HepG2 (cell line): ENCODE measurements at places on chromosomes 2 and 18.

GRCh38 chr2:51027442-51027841 lies 4.5 kb downstream of the NRXN1 start:
- no peak for DNase-seq
- no peaks in the 10 kb centered on the region for H3K36me3 ChIP-seq
- H3K27me3 ChIP-seq: no peaks in the 10 kb centered on the region

DNA sequence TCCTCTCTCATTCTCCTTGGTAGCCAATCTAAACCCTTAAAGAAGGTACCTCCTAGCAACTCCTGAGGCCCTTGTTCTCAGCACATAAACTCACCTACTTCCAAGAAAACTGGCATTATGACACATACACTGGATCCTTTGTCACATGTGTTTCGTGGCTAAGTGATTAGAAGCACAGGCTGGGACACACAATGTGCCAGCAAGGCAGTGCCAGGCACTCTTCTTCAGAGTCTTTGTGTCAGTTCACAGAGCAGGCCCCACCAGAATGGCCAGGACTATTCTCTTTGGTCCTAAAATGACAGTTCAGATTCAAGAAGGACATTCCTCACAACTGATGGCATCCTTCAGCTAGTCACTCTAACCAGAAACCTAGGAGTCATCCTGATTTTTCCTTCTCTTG lies 40.3 kb downstream of the SMC6 start:
- no peak for DNase-seq
- H3K36me3 ChIP-seq: peaks cover 65% of the 10 kb centered on the region
- H3K27me3 ChIP-seq: no peaks in the 10 kb centered on the region
- no peak overlapping the region for H3K4me3 ChIP-seq
- no peaks in the 10 kb centered on the region for H3K4me1 ChIP-seq

DNA sequence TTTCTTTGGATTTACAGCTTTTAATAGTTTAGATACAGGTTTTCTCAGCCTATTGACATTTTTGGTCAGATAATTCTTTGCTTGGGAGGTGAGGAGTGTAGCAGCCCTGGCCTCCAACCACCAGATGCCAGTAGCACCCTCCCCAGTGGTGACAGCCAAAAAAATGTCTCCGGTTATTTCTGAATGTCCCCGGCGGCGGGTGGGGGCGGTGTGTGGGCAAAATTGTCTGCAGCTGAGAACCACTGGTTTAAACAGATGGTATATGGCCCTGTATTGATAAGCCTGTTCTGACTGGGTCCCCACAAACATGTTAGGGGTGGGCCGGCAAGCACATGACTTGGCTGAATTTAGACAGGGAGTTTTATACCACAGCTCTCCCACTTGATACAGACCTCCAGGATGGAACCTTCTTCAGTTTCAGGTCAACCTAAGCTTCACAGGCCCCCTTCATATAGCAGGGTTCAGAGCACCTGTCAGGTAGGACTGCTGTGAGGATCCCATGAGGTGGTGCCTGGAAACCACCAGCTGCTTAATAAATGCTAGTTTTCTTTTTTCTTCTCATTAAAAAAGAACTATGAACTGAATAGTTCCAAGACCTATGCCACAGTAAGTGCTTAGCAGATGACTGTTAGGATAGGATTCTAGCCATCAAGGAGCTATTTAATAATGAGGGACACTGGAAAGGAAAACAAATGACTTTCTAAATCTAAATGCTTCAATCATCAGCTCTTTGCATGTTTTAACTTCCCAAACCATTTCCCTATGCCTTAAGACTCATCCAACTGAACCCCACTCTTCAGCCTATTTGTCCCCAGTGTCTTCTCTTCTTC lies 18.1 kb downstream of the LPIN2 start:
- H3K4me3 ChIP-seq: no peak overlapping the region
- no peaks in the 10 kb centered on the region for H3K27me3 ChIP-seq
- DNase-seq: no peak
- peaks cover 1% of the 10 kb centered on the region; the same call in 1 of the 2 replicates for H3K36me3 ChIP-seq
- H3K27ac ChIP-seq: peak overlapping the region; percentile 25
- peaks cover 76% of the 10 kb centered on the region for H3K4me1 ChIP-seq

DNA sequence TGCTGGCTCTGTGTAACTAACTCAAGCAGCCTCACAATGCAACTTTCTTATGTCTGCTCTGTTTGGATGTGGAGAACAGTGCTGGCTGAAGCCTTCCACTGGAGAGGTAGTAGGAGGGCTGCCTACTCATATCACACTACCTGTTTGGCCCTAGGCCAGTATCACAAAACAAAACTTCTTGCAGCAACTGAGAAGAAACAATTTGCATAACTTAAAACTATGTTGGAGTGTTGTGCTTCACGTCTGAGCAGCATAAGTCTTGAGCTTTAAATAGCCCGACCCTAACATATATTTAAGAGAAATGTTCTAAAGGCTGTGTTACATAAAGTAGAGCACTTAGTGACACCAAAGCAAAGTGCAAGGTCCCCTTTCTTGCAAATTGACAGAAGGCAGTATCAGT lies 204.9 kb upstream of the ACVR2A start:
- H3K36me3 ChIP-seq: no peaks in the 10 kb centered on the region
- H3K27ac ChIP-seq: no peak overlapping the region
- H3K4me1 ChIP-seq: no peaks in the 10 kb centered on the region
- no peak overlapping the region for H3K4me3 ChIP-seq
- no peaks in the 10 kb centered on the region for H3K27me3 ChIP-seq

- DNase-seq: no peak
- H3K36me3 ChIP-seq: peaks cover 3% of the 10 kb centered on the region
- no peaks in the 10 kb centered on the region for H3K4me1 ChIP-seq
- no peaks in the 10 kb centered on the region for H3K27me3 ChIP-seq
These were observed 15.5 kb upstream of the OTX1 start for GRCh38 chr2:63035169-63035568.

DNA sequence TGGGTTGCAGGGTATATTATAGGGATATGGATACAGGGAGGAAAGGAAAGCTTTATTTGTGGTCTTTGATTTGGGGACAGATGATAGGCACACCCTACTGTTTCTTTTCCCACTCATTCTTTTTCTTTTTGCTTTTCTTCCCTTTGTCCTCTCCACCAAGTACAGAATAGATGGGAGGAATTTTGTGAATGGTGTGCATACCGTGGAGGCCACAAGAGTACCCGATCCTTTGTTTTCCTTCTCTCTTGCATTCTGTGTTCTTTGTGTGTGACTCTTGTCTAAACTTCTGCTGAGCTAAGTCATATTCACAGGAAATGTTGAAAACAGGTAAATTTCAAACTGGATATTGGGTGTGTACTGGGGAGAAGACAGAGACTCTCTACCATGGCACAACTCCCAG lies 321.4 kb upstream of the SLC8A1 start:
- no peaks in the 10 kb centered on the region for H3K27me3 ChIP-seq
- no peak for DNase-seq
- no peaks in the 10 kb centered on the region for H3K4me1 ChIP-seq
- H3K4me3 ChIP-seq: no peak overlapping the region
- no peaks in the 10 kb centered on the region for H3K36me3 ChIP-seq

DNA sequence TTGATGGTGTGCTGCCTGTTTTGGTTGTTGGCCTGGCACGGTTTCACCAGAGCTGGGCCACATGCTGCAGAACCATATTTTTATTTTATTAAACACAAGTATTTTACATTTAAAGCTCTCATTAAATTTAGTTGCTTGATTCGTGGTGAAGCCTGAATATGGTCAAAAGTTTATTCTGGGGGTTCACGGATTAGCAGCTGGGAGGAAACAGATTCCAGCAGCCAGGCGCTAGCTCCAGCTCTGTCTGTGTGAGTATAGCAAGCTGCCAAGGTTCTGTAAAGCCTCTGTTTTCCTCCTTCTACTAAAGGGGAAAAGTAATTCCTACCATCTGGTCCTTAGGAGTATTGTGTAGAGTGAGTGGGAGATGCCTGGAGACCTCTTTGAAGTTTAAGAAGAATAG lies 22.5 kb downstream of the GATA6 start:
- no peaks in the 10 kb centered on the region for H3K36me3 ChIP-seq
- H3K4me3 ChIP-seq: no peak overlapping the region
- no peaks in the 10 kb centered on the region for H3K27me3 ChIP-seq
- no peak overlapping the region for H3K27ac ChIP-seq
- H3K4me1 ChIP-seq: peaks cover 23% of the 10 kb centered on the region

DNA sequence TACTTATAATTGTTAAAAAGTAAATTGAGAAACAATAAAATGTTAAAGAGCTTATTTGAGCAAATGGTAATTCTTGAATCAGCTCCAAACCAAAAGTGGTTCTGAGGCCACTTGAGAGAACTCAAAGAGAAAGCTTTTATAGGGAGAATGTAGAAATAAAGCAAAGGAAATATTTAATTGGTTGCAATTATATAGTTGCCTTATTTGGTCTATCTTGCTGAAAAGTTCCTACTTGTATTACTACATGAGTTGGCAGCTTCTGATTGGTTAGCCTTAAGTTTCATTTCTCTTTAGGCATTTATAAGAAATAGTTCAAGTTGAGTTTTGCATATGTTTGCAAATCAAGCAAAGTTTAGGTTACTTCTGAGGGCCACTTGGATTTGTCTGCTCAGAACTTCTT lies 38.1 kb downstream of the SCN2A start:
- H3K4me1 ChIP-seq: no peaks in the 10 kb centered on the region
- no peaks in the 10 kb centered on the region for H3K27me3 ChIP-seq
- no peaks in the 10 kb centered on the region for H3K36me3 ChIP-seq
- H3K27ac ChIP-seq: no peak overlapping the region
- no peak overlapping the region for H3K4me3 ChIP-seq

DNA sequence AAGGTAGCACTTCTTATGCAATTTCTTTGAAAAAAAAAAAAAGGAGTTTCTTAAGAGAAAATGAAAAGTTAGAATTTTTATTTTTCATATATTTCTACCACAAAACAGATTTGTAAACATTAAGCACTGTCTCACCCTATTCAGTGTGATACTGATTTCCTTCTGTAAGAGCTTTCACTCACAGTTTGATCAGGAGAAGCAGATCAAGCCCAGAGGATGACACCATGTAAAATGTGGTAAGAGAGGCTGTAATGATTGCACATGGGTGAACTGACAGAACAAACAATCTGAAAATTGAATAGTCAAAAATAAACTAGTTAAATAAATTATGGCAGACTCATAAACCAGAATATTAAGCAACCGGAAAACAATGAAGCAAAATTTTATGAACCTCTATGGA lies 54.5 kb downstream of the MEMO1 start:
- H3K27ac ChIP-seq: no peak overlapping the region
- no peaks in the 10 kb centered on the region for H3K36me3 ChIP-seq
- DNase-seq: no peak
- H3K27me3 ChIP-seq: no peaks in the 10 kb centered on the region
- H3K4me1 ChIP-seq: no peaks in the 10 kb centered on the region

- H3K27me3 ChIP-seq: peaks cover 13% of the 10 kb centered on the region; the same call in 2 of the 3 replicates
- no peak overlapping the region for H3K27ac ChIP-seq
- DNase-seq: no peak
- no peak overlapping the region for H3K4me3 ChIP-seq
- H3K4me1 ChIP-seq: peaks cover 16% of the 10 kb centered on the region
These were observed 29.1 kb upstream of the MGAT4A start for GRCh38 chr2:98759827-98760625.

- no peak for DNase-seq
- H3K27me3 ChIP-seq: no peaks in the 10 kb centered on the region
- no peak overlapping the region for H3K4me3 ChIP-seq
- no peaks in the 10 kb centered on the region for H3K36me3 ChIP-seq
- peaks cover 32% of the 10 kb centered on the region for H3K4me1 ChIP-seq
These were observed 39.0 kb downstream of the SLC40A1 start for GRCh38 chr2:189541591-189541990.

DNA sequence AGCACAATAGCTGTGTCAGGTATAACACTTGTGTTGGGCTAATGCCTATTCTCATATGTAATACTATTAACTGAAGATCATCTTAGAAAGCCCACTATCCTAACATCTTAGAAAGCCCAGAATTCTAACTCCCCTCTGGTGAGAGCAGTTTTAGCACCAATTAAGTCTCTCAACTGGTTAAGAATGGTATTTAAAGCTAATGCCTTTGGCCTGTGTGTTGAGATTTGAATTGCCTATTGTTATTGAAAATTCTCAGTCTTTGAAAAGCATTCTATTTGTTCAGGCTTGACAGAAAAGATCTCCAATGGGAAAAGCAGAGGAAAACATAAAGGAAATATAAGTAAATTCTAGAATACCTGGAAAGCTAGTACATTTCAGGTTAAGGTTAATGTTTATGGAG lies 352.5 kb downstream of the ARHGAP15 start:
- H3K27me3 ChIP-seq: no peaks in the 10 kb centered on the region
- no peaks in the 10 kb centered on the region for H3K36me3 ChIP-seq
- H3K4me1 ChIP-seq: no peaks in the 10 kb centered on the region
- H3K27ac ChIP-seq: no peak overlapping the region
- no peak for DNase-seq

DNA sequence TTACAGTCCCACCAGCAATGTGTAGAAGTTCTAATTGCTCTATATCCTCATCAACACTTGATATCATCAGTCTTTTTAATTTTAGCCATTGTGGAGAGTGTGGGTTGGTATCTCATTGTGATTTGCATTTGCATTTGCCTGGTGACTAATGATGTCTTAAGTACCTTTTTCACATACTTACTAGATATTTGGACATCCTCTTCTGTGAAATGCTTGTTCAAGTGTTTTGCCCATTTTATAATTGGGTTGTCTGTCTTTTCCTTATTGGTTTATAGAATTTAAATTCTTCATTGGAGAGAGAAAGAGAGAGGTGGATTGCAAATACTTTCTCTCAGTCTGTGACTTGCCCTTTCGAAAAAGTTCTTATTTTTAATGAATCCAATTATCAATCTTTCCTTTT lies 14.0 kb upstream of the PPP1CB start:
- no peak overlapping the region for H3K27ac ChIP-seq
- H3K4me3 ChIP-seq: no peak overlapping the region
- no peaks in the 10 kb centered on the region for H3K36me3 ChIP-seq
- H3K27me3 ChIP-seq: no peaks in the 10 kb centered on the region
- H3K4me1 ChIP-seq: peaks cover 9% of the 10 kb centered on the region

GRCh38 chr2:230932556-230933511 lies 7.8 kb upstream of the GPR55 start:
- no peaks in the 10 kb centered on the region for H3K36me3 ChIP-seq
- no peaks in the 10 kb centered on the region for H3K4me1 ChIP-seq
- peaks cover 85% of the 10 kb centered on the region for H3K27me3 ChIP-seq

DNA sequence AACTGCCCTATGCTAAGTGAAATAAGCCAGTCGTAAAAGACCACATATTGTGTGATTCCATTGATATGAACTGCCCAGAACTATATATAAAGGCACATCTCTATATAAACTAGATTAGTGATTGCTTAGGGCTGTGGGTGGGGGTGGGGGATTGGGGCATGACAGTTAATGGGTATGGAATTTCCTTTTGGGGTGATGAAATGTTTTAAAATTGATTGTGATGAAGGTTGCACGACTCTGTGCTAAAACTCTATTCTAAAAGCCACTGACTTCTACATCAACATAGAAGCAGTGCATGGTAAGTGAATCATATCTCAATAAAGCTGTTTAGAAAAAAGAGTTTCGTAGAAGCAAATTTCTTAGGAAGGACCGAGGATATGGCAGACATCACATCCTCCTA lies 53.0 kb downstream of the CDCA7 start:
- peaks cover 21% of the 10 kb centered on the region for H3K27me3 ChIP-seq
- no peak overlapping the region for H3K27ac ChIP-seq
- H3K4me3 ChIP-seq: no peak overlapping the region
- H3K36me3 ChIP-seq: no peaks in the 10 kb centered on the region

- DNase-seq: no peak
- H3K4me3 ChIP-seq: no peak overlapping the region
- H3K36me3 ChIP-seq: no peaks in the 10 kb centered on the region
- H3K27ac ChIP-seq: no peak overlapping the region
- peaks cover 24% of the 10 kb centered on the region for H3K27me3 ChIP-seq
These were observed 82.2 kb upstream of the GPC1 start for GRCh38 chr2:240353086-240353798.
